CD4-positive, alpha-beta T cell treated with Interleukin-1 beta for 1 hour (primary cell): ENCODE measurements at places on chromosomes 16 and 17.

GRCh38 chr16:76583466-76583865, 306.3 kb downstream of the CNTNAP4 start:
- DNase-seq: no peak

DNA sequence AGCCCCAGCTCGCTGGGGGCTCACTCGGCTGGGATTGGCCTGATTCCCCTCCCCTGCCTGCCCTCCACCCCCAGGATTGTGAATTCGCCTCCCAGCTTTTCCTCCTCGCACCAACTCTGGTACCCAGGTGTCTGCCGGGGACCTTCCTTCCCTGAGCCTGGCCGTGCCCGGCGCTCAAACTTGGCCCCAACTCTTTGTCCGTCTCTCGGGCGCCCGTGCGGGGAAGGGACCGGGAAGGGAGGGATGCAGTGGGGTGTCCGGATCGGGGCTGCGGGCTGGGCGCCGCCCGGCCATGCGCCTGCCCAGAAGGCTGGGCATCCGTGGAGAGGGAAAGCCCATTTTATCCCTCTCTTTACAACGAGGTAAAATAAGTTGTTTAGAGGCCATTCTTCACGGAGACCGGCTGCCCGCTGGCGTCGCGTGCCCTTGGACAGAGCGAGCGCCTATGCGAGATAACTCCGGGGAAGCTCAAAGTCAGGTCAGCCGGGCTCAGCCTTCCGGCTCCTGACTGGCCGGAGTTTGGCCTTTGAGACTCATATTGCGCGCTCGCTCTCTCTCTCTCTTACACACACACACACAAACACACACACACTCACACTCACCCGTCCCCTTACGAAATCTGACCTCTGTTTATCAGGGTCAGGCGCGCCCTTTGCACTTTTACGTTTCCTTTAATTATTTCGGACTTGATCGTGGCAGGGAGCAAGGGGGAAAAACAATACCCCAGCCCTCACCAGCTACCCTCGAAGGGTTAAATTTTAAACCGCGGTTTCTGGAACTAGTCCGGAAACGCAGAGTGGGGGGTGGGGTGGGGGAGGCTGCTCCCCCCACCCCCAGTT, 774 bp upstream of the MAF start:
- DNase-seq: peak; percentile 45

GRCh38 chr16:79550373-79550772, 50.2 kb downstream of the MAF start:
- DNase-seq: no peak

DNA sequence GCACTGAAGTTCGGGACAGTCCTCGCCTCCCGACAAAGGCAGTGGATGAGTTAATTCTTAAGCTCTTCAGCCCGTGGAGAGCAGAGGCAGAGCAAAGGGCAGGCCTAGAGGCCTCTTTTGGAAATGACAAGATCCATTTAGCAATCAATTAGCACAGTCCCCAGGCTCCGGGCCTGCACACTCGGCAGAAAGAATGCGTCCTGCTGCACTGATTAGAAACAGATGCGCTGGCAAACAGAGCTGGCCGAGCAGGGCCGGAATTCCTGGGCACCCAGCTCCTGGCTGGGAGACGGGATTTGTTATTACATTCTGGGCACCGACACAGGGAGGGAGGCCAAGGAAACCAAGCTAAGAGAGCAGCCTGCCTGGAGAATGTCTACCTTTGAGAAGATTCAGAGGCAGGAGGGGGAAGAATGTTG, 162.9 kb downstream of the COPRS start:
- no peak for DNase-seq

- DNase-seq: no peak
Observed at GRCh38 chr16:83762141-83762991, 45.4 kb upstream of the HSBP1 start.

DNA sequence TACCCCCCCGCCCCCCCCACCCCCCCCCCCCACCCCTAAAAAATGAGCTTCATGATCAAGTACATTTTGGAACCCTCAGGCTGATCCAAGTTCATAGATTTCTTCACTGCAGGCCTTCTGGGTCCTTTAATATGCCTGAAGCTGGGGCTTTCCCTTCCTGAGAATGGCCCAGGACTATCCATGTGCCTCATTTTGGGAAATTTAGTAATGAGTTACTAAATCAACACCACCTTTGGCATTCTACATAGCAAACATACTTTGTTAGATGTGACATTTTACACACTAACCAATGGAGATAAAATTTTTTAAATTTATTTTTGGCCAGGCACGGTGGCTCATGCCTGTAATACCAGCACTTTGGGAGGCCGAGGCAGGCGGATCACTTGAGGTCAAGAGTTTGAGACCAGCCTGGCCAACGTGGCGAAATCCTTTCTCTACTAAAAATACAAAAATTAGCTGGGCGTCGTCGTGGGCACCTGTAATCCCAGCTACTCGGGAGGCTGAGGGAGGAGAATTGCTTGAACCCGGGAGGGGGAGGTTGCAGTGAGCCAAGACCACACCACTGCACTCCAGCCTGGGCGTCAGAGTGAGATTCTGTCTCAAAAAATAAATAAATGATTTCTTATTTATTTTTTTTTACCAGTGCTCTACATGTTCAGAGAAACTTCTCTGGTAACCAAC, 14.0 kb downstream of the HERPUD1 start:
- no peak for DNase-seq
